ENCODE measurements at places on chromosomes 13 and 19.
A peak's percentile ranks its signal among the peaks of the same experiment; 100 is the strongest.

DNA sequence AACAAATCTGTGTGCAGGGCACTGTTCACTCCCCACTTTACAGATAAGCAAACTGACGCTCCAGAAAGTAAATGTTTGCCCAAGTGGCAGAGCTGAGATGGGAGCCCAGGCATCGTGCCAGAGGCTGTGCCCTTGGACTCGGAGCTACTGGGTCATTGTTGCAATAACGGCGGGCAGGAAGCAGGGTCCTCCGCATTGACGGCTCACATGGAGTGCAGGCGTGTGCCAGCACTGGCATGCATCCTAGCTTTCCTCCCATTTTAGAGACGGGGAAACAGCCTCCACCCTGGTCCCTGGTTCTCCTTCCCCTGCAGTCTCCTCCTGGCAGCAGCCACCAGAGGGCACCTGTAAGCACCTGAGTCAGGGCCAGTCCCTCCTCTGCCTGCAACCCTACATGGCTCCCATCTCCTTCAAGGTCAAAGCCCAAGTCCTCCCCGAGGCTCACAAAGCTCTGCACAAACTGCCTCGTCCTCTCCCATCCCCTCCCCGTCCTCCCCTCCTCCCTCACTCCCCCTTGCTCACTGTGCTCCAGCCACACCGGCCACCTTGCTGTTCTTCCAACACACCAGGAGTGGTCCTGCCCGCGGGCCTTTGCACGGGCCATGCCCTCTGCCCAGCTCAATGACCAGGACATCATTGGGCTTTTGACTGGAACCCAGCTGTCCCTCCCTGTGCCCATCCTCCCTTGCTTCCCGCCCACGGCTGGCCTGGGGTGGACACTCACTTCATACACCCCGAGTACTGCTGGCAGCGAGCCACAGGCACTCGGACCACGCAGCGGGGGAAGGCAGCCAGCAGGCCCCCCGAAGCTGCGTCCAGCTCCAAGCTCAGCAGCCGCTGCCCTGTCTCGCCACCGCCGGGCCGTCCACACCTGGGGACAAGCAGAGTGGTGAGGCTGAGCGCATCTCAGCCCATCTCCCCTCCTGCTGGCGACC lies 7.7 kb upstream of the LRG1 start:
- DNase-seq = no peak

DNA sequence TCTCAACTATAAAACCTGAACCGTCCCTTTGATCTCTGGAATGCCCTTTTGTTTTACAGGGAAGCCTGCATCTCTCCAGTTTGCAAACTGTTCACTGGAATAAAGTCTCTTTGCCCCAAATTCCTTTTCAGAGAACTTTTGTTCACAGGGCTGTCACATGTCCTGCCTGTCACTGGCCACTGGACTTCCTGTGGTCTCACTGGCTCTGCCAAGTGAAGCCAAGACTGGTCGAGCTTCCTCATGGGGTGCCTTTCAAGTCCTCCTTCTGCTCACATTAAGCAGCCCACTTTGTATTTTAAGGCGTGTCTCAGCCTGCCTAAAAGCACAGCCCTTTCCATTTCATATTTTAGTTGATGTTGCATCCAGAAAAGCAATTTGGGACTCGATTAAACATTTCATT lies 215.7 kb downstream of the KATNAL1 start:
- no peak for DNase-seq

GRCh38 chr19:34963573-34964406 lies at the start of gene ZNF792:
Gene ZNF792 (minus strand): TSS chr19:34964229. CDS start chr19:34963662, 567 bp downstream.
- DNase-seq = peak; percentile 60

DNA sequence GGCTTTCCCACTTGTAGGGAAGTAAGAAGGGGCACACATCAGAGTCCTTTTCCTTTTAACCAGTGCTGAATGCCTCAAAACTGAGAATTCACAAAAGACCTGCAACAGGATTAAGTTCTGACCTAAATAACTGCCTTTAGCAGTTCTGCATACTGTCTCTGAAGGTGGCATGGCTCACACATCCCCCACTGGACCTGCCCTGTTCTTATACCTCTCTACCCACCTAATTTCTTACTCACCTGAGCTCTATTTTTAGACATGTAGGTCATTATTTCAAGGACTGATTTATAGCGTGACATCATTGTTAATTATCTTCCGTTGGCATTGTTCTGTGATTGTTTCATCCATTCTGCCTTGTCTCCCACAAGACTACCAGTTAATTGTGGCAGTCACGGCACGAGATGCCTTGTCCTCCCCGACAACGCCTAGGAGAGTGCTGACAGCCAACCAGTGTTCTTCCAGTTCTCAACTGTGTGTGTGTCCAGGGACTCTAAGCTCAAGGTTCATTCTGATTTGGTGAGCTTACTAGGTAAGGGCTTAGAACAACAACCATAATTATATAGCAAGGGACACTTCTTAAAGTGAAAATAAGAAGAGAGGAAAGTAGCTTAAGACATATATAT lies 27.1 kb upstream of the UBL3 start:
- DNase-seq = no peak

- no peak for DNase-seq
These were observed 219.0 kb downstream of the MZT1 start for GRCh38 chr13:72508392-72508791.

DNA sequence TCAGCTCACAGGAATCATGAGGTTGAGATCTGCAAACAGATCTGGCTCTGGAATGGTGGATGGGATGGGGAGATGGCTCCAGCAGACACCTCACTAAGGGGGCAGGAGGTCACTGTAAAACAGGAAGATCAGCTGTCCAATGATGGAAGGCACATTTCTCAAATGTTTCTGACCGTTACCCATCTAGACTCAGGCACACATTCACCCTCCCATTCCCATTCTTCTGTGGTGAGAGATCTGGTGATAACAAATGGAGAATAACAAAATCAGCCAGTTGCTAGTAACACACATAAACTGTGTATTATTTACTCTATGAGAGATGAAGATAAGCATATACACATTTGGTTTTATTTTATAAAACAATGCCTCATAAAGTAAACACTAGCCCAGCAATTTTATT lies 235.9 kb downstream of the TSHZ3 start:
- no peak for DNase-seq

DNA sequence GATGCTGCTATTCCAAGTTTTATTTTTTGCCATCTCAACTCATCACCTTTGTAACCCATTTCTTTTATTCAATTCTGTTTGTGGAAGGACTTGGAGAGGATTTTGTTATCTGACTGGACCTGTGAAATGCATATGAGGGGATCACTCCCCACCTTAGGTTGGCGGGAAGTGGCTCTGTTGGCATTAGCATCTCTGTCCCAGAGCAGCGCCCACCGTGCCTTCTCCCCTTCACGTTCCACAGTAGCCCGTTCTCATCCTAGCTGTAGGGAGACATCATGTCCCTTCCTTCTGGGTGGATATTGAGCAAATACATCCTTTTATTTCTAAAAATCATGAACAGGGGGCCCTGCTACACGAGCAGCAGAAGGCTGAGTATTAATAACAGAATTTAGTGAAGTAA lies 330.4 kb downstream of the RFC3 start:
- DNase-seq = no peak

DNA sequence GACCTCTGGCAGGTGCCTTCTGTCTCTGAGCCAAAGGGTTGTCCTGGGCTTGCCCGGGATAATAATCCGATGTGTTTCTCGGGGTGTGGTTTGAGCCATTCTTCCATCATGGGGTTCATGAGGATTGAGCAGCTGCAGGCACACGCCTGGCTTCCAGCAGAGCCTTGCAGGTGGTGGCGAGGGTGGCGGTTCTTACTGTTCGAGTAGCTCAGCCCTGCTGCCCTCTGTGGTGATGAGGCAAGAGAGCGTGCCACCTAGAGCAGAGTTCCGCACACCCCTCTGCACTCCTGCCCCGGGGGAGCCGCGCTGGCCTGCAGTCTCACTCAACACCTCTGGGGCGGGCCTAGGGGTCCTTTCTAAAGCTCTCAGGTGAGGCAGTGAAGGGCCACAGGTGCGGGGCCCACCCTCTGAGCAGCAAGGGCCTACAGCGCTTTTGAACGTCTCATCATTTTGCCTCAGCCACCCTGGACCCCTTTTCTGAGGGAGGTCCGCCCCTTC lies 3.8 kb downstream of the SCN1B start:
- no peak for DNase-seq

- DNase-seq = peak; percentile 23
These were observed 198.1 kb downstream of the OXGR1 start for GRCh38 chr13:96796091-96796633.

GRCh38 chr19:57689750-57690149 lies 8.0 kb downstream of the ZNF551 start:
- DNase-seq = no peak

DNA sequence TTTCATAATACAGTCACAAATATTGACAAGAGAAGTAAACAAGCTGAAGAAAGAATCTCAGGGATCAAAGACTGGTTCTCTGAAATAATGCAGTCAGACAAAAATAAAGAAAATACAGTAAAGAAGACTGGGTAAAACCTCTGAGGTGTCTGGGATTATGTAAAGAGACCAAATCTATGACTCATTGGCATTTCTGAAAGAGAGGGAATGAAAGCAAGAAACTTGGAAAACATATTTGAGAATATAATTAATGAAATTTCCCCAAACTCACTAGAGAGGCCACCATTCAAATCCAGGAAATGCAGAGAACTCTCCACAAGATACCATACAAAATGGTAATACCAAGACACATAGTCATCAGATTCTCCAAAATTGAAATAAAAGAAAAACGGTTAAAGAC lies 53.0 kb upstream of the GPC6 start:
- DNase-seq = no peak

DNA sequence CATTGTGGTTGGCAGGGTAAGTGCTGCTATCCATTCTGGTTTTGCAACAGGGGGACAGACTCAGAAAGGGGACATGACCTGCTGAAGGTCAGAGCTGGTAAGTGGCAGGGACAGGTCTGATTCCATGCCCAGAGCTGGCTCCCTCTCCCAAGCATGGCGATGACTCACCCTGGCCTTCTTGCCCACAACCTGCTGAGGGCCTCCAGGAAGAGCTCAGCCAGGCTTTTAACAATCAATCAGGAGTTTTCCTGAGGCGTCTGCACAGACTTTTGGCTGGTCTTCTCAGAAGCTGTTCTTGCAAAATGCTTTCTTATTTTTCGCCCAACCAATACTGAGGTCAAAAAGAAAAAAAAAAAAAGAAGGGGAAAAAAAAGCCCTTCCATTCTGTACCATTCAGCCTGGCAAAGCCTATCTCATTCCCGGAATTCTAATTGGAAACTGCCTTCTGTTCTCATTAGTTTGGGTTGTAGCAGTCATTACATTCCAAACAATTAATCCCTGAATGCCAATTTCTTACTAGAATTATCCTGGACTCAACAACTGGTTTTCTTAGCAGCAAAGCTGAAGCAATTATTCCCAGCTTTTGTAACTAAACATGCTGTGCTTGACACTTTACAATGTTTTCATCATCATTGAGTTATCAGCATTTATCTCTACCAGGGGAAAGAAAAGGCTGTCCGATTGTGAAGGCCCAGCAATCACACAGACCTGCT lies 17.7 kb downstream of the SIAH3 start:
- peak; percentile 40 for DNase-seq

DNA sequence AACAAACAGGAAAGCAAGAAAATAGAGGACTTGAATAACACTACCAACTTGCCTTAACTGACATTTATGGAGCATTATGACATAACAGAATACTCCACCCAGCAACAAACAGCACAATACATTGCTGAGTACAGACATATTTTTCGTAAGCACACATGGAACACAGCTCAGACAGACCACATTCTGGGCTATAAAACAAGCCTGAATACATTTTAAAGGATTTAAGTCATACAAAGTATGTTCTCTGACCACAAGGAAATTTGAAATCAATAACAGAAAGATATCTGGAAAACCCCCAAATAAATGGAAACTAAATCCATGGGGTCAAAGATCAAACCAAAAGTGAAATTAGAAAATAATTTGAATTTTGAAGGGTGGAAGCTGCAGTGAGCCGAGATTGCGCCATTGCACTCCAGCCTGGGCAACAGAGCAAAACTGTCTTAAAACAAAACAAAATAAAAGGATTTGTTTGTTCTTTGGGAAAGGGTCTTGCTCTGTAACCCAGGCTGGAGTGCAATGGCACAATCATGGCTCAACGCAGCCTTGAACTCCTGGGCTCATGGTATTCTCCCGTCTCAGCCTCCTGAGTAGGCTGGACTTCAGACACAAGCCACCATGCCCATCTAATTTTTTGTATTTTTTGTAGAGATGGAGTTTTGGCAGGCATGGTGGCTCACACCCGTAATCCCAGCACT lies 5.6 kb downstream of the ZDHHC20 start:
- no peak for DNase-seq

DNA sequence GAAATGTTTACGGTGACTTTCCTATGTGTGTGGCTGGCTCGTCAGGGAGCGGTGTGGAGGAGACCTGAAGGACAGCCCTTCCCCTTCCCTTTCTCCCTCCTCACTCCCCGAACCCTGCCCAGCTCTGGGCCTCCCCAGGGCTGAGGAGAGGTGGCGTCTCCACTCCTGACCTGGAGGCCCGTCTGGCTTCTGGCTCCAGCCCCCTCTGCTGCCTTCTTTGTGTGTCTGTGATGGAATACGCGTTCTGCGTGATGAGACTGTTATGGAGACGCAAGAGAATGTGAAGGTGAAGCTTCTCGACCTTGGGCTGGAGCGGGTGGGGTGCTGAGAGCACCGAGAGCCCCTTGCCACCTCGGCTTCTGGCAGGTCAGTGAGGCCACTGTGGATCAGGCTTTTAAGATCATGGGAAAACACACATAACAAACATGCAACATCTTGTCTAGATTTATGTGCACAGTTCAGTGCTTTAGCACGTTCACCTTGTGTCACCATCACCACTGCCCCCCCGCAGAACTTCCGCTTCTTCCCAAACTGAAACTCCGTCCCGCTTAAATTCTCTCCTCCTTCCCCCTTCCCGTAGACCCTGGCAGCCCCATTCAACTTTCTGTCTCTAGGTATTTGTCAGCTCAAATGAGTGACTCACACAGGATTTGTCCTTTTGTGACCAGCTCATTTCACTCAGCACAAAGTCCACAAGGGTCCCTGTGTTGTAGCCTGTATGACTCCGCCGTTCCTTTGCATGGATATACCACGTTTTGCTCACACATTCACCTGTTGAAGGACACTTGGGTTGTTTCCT lies 24.7 kb downstream of the ATP11A start:
- DNase-seq = no peak

GRCh38 chr13:75258159-75258782 lies 223.7 kb downstream of the TBC1D4 start:
- DNase-seq = peak; percentile 75

- DNase-seq = no peak
These were observed 85.3 kb downstream of the COG6 start for GRCh38 chr13:39740761-39741160.

DNA sequence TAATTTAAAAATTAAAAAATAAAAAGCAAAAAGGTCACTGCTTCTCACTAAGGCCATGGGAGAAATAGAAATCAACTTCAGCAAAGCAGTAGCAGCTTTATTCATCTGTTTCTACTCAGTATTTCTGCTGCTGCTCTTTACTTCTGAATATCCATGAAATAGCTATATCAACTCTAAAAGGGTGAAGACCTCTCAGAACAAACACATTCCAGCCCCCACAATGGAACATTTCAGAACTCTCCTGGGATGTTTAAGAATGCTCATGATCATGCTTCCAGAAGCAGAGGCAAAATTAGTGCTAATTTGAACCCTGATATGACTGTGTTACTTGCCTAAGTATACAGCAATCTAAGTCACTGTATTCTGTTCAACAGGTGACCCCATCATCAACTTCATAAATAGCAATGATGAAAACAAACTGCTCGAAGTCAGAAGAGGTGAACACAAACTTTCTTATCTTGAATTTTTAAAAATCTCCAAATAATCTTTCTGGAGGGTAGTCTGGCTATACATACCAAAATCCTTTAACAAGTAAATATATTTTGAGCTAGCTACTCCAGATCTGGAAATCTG lies 29.6 kb upstream of the DOCK9 start:
- no peak for DNase-seq
